ENCODE measurements at places on chromosomes 16 and 17.

GRCh38 chr16:66603537-66604375 is 748 bp upstream of the CMTM3 start:
- no peaks in the 10 kb centered on the region for H3K27me3 ChIP-seq
- DNase-seq: peak; percentile 37
- peaks cover 11% of the 10 kb centered on the region for H3K4me1 ChIP-seq
- H3K27ac ChIP-seq: peak overlapping the region; percentile 96
- no peaks in the 10 kb centered on the region for H3K36me3 ChIP-seq
- peak overlapping the region; percentile 99 for H3K4me3 ChIP-seq

GRCh38 chr17:58381124-58382035 is 29.4 kb upstream of the SUPT4H1 start:
- no peaks in the 10 kb centered on the region for H3K27me3 ChIP-seq
- no peaks in the 10 kb centered on the region for H3K36me3 ChIP-seq
- H3K4me3 ChIP-seq: no peak overlapping the region
- H3K4me1 ChIP-seq: no peaks in the 10 kb centered on the region
- no peak overlapping the region for H3K27ac ChIP-seq
- no peak for DNase-seq

DNA sequence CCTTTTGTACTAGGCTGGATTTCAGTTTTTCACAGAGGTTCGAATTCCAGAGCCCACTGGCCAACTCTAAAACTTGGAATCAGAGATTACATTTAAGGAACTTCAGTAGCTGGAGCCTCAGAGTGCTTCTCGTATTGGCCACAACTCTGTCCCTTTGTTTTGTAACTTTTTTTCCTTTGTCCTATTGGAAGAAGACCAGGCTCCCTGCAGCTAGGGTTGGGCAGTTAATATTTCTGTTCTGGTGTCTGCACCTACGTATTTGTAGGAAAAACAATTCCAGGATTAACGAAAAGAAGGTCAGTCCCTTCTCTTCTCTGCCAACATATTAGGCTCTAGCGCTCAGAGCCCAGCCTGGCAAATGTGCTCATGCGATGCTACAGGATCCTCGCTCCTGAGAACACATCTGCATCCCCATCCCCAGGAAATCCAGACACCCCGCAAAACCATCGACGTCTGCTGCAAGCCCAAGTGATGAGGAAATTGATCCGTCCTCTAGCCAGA is 1.9 kb downstream of the CDH11 start:
- DNase-seq: peak; percentile 39
- peak overlapping the region; percentile 57 for H3K4me3 ChIP-seq
- H3K36me3 ChIP-seq: no peaks in the 10 kb centered on the region
- peaks cover 21% of the 10 kb centered on the region for H3K4me1 ChIP-seq
- H3K27ac ChIP-seq: peak overlapping the region; percentile 77

GRCh38 chr16:69293401-69293800 is 17.7 kb upstream of the VPS4A start:
- H3K4me3 ChIP-seq: no peak overlapping the region
- no peak for DNase-seq
- no peaks in the 10 kb centered on the region for H3K36me3 ChIP-seq
- no peaks in the 10 kb centered on the region for H3K4me1 ChIP-seq

- no peaks in the 10 kb centered on the region for H3K36me3 ChIP-seq
- DNase-seq: no peak
- H3K27me3 ChIP-seq: no peaks in the 10 kb centered on the region
- no peak overlapping the region for H3K27ac ChIP-seq
- H3K4me1 ChIP-seq: no peaks in the 10 kb centered on the region
Measured at GRCh38 chr17:46888727-46889126, 34.2 kb upstream of the GOSR2 start.

DNA sequence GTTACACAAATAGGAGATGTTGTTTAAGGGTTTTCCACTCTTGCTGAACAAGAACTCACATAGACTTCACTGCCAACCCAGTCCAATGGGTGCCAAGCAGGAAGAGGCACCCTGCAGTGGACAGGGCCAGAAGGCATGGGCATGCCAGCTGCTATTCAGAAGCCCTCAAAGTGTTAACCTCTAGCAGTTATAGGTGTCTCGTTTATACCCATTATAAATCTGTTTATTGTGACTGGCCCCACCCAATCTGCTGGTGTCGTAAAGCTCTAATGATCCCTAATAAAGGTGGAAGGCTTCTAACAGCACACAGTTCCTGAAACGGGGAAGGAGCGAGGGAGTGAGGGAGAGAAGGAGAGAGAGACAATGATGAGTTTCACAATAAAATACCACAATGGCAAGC is 23.9 kb downstream of the HNF1B start:
- H3K4me1 ChIP-seq: peaks cover 9% of the 10 kb centered on the region
- no peak for DNase-seq
- H3K36me3 ChIP-seq: no peaks in the 10 kb centered on the region
- H3K27me3 ChIP-seq: peaks cover 13% of the 10 kb centered on the region
- H3K27ac ChIP-seq: no peak overlapping the region
- no peak overlapping the region for H3K4me3 ChIP-seq

DNA sequence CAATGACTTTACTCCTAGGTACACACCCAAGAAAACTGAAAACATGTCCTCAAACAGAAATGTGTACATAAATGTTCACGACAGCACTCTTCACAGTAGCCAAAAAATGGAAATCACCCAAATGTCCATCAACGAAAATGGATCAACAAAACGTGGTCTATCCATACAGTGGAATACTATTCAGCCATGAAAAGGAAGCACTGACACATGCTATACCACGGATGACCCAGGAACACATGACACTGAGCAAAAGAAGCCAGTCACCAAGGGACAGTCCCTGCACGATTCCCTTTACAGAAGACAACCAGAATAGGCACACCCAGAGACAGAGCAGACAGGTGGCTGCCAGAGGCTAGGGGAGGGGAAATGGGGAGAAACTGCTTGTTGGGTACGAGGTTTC is 11.3 kb downstream of the ZNF500 start:
- H3K36me3 ChIP-seq: peaks cover 100% of the 10 kb centered on the region
- H3K4me3 ChIP-seq: no peak overlapping the region
- H3K4me1 ChIP-seq: no peaks in the 10 kb centered on the region
- no peak overlapping the region for H3K27ac ChIP-seq

DNA sequence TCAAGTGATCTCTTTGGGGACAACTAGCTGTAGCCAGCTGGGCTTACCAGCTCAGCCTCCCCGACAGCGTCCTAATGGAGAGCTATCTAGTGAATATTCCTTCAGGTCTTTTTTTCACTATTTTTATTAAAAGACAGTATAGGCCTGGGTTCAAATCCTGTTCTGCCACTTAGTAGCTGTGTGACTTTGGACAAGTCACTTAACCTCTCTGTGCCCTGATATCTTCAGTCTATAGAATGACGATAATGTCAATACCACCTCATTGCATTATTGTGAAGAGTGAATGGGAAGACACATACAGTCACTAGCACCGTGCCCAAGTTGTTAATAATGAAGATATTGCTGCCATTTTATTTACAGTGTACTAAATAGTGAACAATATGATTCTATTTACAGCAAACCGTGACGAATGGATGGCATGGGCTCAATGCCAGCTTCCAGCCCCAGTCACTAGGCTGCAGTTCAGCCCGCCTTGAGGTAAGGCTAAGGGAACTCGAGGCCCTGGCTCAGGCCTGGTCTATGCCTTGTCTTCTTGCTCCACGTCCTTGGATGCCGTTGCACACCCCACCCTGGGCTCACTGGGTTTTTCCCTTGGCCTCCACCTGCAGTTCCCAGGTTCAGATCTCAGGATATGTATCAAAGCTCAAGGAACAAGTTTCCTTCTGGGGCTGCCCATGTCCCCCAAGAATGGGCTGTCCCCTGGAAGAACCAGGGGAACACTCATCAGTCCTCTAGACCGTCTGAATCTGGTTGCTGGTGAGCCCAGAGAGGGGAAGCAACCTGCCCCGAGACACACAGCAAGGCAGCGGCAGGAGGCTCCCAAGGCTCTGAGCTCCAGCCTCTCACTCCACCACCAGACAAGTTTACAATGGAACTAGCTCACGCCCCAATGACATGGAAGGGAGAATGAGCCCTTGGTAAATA is 95.4 kb upstream of the TNRC6C start:
- DNase-seq: no peak
- no peaks in the 10 kb centered on the region for H3K36me3 ChIP-seq
- H3K27me3 ChIP-seq: no peaks in the 10 kb centered on the region
- peaks cover 5% of the 10 kb centered on the region for H3K4me1 ChIP-seq

DNA sequence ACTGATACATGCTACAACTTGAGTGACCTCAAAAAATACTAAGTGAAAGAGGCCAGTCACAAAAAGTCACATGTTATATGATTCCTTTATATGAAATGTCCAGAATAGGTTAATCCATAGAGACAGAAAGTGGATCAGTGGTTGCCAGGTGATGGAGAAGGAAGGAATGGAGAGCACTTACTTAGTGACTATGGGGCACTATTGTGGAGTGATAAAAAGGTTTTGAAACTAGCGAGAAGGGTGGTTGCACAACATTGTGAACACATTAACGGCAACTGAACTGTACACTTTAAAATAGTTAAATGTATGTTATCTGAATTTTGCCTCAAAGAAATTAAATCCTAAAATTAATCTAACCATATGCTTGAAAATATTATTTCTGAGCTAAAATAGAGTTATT is 25.9 kb downstream of the AMFR start:
- peaks cover 66% of the 10 kb centered on the region for H3K36me3 ChIP-seq
- no peak overlapping the region for H3K27ac ChIP-seq
- H3K27me3 ChIP-seq: no peaks in the 10 kb centered on the region
- no peak overlapping the region for H3K4me3 ChIP-seq
- no peak for DNase-seq

- no peaks in the 10 kb centered on the region for H3K27me3 ChIP-seq
- H3K27ac ChIP-seq: no peak overlapping the region
- DNase-seq: no peak
Measured at GRCh38 chr17:17084941-17085340, 42.7 kb downstream of the MPRIP start.

- DNase-seq: no peak
- no peaks in the 10 kb centered on the region for H3K27me3 ChIP-seq
- H3K36me3 ChIP-seq: no peaks in the 10 kb centered on the region
- H3K27ac ChIP-seq: no peak overlapping the region
Measured at GRCh38 chr17:30915833-30916611, 5.7 kb upstream of the ADAP2 start.

GRCh38 chr16:58882292-58882691 is 148.2 kb upstream of the GOT2 start:
- H3K4me3 ChIP-seq: no peak overlapping the region
- no peaks in the 10 kb centered on the region for H3K4me1 ChIP-seq
- H3K27ac ChIP-seq: no peak overlapping the region
- no peaks in the 10 kb centered on the region for H3K27me3 ChIP-seq

DNA sequence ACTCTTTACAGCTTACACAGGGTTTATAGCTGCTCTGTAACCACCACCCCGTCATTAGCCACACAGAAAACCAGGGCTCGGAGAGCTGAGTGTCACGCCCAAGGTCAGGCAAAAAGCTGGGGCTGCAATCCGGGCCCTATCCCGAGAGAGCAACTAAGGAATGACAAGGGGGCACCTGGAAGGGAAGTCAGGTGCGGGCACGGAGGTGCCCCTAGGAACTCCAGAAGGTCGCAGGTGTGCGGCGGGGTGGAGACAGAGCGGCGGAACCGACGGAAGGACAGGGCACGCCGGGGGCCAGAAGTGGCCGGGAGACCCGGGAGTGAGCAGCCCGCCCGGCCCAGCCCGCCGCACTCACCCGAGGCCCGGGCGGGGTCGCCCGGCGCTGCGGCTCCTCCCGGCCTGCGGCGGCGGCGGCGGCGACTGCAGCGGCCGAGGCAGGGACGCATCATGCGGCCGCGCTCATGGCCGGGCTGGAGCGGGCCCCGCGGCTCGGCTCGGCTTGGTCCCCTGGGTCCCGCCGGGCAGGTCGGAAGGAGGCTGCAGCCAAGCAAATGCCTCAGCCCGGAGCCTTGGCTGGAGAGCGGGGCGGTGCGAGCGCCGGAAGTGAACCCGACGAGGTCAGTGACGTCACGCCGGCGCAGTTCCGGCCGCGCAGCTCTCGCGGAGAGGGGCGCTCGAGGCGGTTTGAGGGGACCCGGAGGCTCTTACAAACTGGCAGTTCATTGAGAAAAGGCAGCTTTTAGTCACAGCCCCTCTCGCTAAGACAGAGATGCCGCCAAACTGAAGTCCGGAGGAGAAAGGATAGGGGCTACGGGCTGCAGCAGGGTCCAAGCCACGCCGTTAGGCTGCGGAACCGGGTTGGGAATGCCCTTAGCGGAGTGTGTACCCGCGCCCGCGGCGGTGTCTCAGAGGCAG is at the start of gene ZDHHC7:
Gene ZDHHC7 (minus strand): TSS at position 605 of the 915 bp plus-strand sequence. CDS start 20,917 bp downstream, outside the sequence.
- peaks cover 50% of the 10 kb centered on the region for H3K4me1 ChIP-seq
- no peaks in the 10 kb centered on the region for H3K27me3 ChIP-seq
- H3K4me3 ChIP-seq: peak within 1 kb of the TSS; percentile 88
- peak; percentile 78 for DNase-seq
- no peaks in the 10 kb centered on the region for H3K36me3 ChIP-seq

- H3K4me1 ChIP-seq: no peaks in the 10 kb centered on the region
- DNase-seq: no peak
- H3K27ac ChIP-seq: no peak overlapping the region
- no peaks in the 10 kb centered on the region for H3K27me3 ChIP-seq
Measured at GRCh38 chr17:14204084-14204483, 32.6 kb downstream of the CDRT15 start.

DNA sequence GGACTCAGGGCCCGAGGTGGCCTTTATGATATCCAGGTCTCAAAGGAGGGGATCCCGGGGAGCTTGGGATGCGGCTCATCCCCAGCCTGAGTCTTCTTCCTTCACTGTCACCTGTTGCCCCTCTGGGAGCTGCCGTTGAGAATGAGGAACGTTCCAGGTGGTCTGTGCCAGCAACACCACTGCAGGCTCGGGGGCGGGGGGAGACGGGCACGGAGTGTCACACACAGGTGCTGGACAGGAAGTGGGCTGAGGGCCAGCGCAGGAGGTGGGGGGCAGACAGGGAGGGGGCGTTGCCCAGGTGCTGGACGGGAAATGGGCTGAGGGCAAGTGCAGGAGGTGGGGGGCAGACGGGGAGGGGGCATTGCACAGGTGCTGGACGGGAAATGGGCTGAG is 28.2 kb downstream of the METRNL start:
- DNase-seq: no peak
- no peaks in the 10 kb centered on the region for H3K27me3 ChIP-seq
- H3K27ac ChIP-seq: peak overlapping the region; percentile 73
- no peaks in the 10 kb centered on the region for H3K36me3 ChIP-seq

GRCh38 chr16:47626246-47626645 is 165.1 kb downstream of the PHKB start:
- no peaks in the 10 kb centered on the region for H3K4me1 ChIP-seq
- no peaks in the 10 kb centered on the region for H3K27me3 ChIP-seq
- no peak overlapping the region for H3K4me3 ChIP-seq
- H3K36me3 ChIP-seq: no peaks in the 10 kb centered on the region

- no peaks in the 10 kb centered on the region for H3K27me3 ChIP-seq
- no peak overlapping the region for H3K4me3 ChIP-seq
- H3K4me1 ChIP-seq: no peaks in the 10 kb centered on the region
- no peak overlapping the region for H3K27ac ChIP-seq
Measured at GRCh38 chr16:78679546-78679945, 580.1 kb downstream of the WWOX start.

- no peaks in the 10 kb centered on the region for H3K4me1 ChIP-seq
- H3K4me3 ChIP-seq: no peak overlapping the region
- DNase-seq: no peak
- H3K27ac ChIP-seq: no peak overlapping the region
Measured at GRCh38 chr16:31365131-31365865, 10.3 kb downstream of the ITGAX start.

GRCh38 chr17:56319531-56319930 is 166.3 kb downstream of the ANKFN1 start:
- H3K36me3 ChIP-seq: no peaks in the 10 kb centered on the region
- H3K4me1 ChIP-seq: peaks cover 33% of the 10 kb centered on the region
- H3K4me3 ChIP-seq: no peak overlapping the region
